ENCODE measurements at places on chromosomes 4 and X. TPM values are rescaled to one million over a fixed set of nuclear protein-coding genes. Genes with fewer than 3 reads are reported as not detected.

The LRCH2 gene
- 1.0 TPM for total RNA-seq

The FAT1 gene
- 59.1 TPM for total RNA-seq

The FAM9B gene
- total RNA-seq: not detected

The ADGRG4 gene
- not detected for total RNA-seq

The MAGEA2 gene
- total RNA-seq: not detected

The OTC gene
- total RNA-seq: 0.58 TPM

The SYTL4 gene
- 2.1 TPM for total RNA-seq

Data from left ventricle myocardium inferior (tissue), 1 donor.